ENCODE measurements at places on chromosomes 2 and 18.

- no peak for DNase-seq
These were observed 13.3 kb downstream of the SLC66A2 start for GRCh38 chr18:79938196-79938595.

GRCh38 chr2:128411431-128411830 is 92.8 kb upstream of the HS6ST1 start:
- DNase-seq, result no peak

DNA sequence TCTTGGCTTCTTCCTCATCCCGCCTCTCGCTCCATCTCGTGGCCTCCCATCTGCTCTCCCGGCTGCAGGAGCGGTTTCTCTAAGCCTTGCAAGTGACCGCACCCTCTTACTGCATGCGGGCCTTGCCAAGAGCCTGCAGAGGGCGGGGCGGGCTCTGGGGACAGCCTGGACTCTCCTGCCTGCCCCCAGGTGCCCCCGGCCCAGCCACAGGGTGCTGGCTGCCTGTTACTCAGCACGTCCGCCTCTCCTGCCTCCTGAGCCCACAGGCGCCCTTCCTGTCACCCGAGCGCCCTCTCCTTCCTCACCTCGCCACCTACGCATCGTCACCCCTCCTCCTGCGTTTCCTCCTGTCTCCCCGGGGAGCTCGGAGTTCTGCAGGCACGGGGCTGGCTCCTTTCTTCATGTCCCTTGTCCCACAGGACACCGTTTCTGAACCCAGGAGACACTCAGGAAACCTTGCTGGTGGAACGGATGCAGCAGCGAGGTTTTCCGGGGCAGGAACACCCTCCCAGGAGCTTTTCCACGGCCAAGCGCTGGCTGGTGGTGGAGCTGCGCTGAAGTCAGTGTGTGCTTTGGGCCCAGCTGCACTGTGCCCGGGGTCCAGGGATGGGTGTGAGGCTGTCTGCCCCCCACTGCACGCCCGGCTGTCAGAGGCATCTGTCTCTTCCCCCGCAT is 28.5 kb downstream of the HPCAL1 start:
- no peak for DNase-seq

DNA sequence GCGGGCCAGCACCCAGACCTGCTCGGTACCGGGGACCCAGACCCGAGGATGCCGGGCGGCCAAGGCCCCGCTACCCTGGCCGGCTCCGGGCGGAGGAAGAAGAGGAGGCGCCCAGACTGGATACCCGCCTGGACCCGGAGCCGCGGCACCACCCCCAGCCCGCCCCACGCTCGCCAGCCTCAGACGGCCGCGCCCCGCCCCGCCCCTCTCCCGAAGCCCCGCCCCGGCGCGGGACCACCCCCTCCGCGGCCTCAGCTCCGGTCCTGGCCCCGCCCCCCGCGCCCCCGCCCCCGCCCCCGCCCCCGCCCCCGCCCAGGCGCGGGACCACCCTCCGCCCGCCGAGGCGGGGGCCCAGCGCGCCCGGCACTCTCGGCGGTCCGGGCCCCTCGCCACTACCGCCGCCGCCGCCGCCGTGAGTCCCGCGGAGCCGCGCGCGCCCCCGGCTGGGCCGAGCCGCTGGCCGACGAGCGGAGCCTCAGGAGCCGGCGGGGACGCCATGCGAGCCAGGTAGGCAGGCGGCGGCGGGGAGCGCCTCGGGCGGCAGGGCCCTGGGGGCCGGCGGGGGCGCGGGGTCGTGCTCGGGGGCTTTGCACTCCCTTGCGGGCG is at the start of gene SH3BP4:
Gene SH3BP4, plus strand, starts transcription at position 354 of the 606 bp plus-strand sequence. CDS start 82,986 bp downstream, outside the sequence.
- peak; percentile 68 for DNase-seq

DNA sequence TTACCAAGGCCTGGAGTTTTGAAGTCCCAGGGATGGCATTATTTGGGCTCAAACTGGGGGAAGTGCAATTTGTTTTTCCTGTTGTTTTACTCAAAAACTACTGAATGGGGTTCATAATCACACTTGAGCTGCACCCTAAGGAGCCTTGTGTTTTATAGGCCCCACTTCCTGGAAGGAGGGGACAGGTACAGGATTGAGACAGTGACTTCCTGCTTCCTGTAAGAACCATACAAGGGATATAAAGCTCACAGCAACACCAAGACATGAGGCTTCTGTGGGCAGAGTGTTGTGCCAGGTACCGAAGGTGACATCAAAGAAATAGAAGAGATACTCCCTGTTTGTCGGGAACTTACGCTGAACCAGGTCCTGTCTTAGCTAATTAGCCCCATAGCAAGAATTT is 70.4 kb upstream of the SKOR2 start:
- DNase-seq, result no peak

DNA sequence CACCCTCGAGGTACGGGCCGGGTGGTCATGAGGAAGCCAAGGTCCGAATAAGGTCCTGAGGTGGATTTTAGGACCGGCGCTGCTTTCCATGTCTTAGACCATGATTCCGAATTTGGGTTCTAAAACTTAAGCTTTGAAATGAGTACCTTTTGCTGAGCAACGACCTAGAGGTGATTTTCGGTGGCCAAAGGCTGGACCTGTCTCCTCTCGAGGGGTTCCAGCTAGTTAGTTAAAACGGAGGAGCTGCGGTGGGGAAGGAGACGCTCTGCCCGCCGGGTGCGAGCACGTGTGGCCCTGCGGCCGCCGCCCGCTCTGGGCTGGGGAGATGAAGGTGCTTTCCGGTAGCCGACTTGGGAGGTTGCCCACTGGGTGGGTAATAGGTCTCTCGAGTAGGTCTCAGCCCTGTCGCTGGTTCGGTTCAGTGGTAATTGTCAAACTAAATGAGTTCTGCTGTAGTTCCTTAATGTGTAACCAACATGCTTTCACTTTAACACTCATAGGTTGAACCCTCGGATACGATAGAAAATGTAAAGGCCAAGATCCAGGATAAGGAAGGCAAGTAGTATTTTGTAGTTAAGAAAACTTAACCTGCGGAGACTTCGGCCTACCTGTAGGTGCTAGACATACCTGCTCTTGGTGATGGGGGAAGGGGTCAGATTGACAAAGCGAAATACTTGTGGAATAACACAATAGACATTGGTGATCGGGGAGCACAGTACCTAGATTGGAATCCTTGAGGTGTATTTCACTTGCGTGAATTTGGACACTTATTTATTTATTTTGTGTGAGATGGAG is 572 bp downstream of the RPS27A start:
- DNase-seq, result peak; percentile 15
